ENCODE measurements at places on chromosomes 12 and 14. TPM values are rescaled to one million over a fixed set of nuclear protein-coding genes. Genes with fewer than 3 reads are reported as not detected.
A peak's percentile ranks its signal among the peaks of the same experiment; 100 is the strongest.

DNA sequence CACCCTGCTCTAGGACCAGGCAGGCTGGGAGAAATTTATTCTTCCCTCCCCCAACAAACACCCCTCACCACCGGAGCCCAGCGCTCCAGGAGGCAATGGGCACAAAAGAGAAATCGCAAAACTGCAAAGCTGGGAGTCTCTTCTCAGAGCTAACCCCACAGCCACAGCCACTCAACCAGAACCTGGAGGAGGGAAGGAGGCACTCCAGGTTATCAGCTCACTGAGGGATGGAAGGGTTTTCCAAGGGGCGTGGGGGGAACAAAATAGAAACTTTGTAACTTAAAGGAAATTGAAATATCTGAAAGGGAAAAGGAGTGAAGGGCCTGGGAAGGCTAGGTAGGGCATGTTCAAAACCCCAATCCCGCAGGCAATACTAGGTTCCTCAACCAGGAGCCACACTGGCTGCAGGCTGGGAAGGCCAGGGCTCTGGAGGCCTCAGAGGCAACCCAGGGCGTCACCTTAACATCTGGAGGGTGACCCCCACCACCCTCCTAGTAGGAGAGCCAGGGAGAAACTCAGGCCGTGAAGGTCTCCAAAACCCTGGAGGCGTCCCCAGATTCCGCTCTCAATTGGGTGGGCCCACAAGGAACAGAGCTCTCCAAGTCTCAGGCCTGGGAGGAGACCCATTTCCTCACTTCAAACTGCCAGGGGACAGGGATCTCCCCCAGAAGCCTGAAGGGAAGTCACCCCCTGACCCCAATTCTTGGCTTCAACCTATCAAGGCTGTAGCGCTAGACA lies 3.2 kb downstream of the KDM2B start:
- DNase-seq: no peak

DNA sequence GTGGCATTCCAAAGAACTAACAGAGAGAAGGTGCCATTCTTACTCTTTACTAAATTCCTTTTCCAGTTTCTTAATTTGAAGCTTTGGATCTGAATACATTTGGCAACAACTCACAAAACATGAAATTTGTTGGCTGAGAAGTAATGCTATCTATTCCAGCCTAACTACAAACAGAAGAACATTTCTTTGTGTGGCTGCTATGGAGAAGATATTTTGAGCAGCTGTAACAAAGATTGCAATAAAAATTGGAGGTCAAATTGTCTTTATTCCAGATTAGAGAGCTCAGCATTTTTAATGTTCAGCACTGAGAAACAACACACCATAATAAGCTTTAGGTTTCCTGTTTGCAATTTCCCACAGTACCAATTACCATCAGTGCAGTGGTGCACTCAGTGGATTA lies 835.8 kb upstream of the FLRT2 start:
- DNase-seq: no peak

DNA sequence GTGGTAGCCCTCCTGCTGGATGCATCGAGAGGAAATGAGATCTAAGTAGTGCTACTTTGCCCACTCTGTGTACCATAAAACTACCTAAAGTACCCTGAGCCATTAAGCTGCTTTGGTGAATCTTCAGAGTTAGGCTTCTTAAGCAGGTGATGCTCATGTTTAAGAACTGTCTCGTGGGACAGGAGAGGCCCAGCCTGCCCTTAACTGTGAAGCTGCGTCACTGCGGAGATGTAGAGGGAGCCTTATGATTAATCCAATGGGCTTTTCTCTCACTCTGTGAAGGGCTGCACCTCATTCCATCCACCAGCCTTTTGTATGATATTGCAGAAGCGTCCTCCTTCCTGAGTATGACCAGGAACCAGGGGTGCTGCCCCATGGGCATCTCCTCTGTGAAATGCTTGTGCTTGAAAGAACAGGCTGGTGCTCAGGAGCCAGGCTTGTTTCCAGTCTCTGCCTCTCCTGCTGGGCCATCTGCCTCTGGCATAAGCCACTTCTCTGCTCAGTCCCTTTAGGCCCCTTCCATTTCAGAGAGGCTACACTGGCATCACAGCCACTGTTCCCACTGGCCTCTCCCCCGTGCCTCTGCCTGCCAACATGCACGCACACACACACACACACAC lies 6.8 kb upstream of the CCDC177 start:
- DNase-seq: no peak

GRCh38 chr12:6541371-6542165 lies 7.3 kb downstream of the GAPDH start:
- DNase-seq: no peak

DNA sequence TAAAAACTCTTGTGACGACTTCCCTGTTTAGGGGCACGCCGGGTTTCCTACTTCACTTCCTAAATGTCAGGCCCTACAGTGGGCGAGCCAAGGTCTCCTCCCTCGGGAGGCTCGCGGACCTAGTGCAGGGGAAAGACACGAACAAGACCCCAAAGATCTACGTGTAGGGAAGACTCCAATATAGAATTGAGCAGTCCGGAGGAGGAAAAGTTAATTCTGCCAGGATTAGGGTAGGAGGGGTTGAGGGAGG lies 564 bp downstream of the ATXN3 start:
- peak; percentile 55 for DNase-seq

GRCh38 chr14:89267163-89267562 lies 149.9 kb downstream of the FOXN3 start:
- DNase-seq: no peak

GRCh38 chr12:26520869-26521268 lies 312.1 kb downstream of the ITPR2 start:
- no peak for DNase-seq

DNA sequence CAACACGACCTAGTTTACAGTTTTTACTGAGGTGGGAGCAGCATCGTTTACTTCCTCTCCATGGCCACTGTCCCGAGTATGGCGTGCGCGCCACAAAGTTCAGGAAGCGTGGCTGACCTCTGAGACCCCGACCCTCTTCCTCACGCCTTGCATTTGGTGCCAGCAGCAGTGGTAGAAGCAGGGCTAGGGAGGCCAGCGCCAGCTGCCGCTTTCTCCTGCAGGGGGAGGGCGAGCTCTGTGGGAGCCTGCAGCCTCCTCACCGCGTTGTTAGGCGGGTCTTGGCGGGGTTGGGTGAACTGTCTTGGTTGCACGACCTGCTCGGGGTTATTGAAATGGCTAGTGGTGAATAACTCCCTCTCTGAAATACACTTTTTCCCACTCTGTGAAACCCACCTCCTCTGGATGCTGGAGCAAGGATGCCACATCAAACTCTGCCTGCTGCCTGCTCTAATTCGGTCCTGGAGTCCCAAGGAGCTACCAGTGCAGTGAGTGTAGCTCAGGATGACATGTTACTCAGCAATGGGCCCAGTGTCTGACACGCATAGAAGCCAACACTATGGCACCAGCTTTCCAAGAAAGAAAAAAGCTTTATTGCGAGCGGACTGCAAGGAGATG lies 22.3 kb upstream of the TDRD9 start:
- no peak for DNase-seq

GRCh38 chr12:124953689-124954405 lies 35.1 kb downstream of the DHX37 start:
- no peak for DNase-seq

DNA sequence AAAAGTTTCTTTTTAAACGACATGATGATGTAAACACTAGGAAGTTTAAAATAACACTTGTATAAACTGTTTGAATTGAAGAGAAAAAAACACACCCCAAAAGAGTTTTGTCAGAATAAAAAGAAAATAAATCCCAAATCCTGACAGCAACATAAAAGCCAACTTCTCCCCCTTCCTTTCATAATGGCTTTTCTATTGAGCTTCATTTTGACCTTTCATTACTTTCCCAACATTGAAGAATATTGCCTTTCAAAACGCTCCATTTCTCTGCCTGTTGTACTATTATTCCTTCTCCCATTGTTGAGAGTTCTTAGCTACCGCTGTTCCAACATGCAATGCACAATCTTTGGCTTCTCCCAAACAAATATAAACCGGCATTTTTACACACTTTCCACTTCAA lies 448.5 kb downstream of the BCAT1 start:
- DNase-seq: no peak

DNA sequence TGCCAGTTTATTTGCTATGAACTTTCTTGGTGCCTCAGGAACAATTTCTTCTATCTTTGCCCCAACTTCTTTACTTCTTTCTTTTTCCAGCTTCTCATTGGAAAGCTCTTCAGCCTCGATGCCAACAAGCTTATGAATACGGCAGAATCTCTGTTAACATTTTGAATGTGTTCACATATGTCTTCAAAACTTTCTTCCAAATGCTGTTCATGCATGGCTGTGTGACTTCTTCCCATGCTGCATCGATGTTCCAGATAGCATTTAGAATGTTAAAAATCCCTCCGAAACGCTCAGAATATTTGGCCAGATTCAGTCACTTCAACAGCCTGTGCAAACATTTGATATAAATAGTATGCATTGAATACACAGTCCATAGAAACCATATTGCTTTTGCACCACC lies 247.8 kb upstream of the ARID2 start:
- DNase-seq: no peak

- DNase-seq: no peak
Measured at GRCh38 chr12:77116277-77116676, 50.9 kb upstream of the E2F7 start.

GRCh38 chr14:34398024-34398423 lies 64.0 kb downstream of the SPTSSA start:
- DNase-seq: no peak

DNA sequence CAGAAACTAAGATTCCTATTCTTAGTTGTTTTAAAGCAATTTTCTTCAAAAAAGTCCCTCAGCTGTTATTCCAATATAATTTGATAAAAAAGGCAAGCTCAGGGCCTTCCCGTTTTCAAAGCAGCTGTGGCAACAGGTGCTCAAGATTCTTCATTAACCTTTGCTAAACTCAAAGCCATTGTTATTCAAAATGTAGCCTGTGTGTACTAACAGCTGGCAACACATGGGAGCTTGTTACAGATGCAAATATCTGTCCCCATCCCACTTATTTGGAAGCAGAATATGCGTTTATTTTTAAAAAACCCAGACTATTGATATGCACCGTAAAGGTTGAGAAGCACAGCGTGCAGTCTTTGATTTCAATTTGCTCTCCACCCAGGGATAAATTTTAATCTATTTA lies 210.4 kb upstream of the SYT10 start:
- DNase-seq: no peak

- DNase-seq: no peak
Measured at GRCh38 chr12:122852336-122853275, 17.3 kb downstream of the HIP1R start.

GRCh38 chr12:11695321-11695720 lies 45.8 kb downstream of the ETV6 start:
- no peak for DNase-seq

DNA sequence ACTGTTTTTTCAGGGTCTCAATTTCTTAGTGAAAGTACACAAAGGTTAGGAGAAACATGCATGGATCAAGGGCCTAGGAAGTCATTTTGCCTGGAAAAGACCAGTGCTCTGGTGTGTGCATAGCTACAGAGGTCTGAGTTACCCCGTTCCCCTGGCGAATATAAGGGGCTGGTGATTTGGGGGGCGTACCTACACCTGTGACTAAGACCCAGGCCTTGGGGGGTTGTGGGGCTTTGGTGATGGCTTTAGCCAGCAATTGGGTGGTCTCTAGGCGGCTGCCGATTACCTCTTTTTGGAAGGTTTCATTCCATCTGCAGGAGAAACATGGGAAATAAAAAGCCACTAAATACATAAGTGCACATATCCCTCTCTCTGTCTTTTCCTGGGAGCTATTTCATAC lies 1.1 kb downstream of the SDR39U1 start:
- DNase-seq: no peak

GRCh38 chr14:72499746-72500145 lies 394.2 kb downstream of the DPF3 start:
- no peak for DNase-seq

GRCh38 chr14:51209457-51209856 lies 30.6 kb upstream of the TMX1 start:
- DNase-seq: no peak

GRCh38 chr12:121799156-121799841 lies 4.5 kb upstream of the SETD1B start:
- DNase-seq: peak; percentile 79

DNA sequence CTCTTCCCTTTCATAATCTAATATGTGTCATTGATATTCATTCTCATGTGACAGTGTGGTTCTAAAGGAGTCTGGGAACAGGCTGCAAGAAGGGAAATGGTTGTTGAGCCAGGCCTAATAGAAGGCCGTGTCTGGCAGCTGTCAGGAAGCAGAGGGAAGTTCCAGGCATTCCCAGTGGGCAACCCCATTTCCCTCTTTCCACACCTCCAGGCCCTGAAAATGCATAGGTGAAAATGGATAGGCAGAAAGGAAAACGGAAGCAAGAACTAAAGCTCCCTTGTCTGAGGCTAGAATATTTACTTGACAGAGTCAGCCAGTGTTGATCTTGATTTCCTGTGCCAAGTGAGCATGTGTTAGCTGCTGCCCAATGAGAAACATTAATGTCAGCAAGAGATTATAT lies 97.7 kb downstream of the PPM1A start:
- no peak for DNase-seq

GRCh38 chr12:75820848-75821578 lies 210.6 kb downstream of the PHLDA1 start:
- no peak for DNase-seq

DNA sequence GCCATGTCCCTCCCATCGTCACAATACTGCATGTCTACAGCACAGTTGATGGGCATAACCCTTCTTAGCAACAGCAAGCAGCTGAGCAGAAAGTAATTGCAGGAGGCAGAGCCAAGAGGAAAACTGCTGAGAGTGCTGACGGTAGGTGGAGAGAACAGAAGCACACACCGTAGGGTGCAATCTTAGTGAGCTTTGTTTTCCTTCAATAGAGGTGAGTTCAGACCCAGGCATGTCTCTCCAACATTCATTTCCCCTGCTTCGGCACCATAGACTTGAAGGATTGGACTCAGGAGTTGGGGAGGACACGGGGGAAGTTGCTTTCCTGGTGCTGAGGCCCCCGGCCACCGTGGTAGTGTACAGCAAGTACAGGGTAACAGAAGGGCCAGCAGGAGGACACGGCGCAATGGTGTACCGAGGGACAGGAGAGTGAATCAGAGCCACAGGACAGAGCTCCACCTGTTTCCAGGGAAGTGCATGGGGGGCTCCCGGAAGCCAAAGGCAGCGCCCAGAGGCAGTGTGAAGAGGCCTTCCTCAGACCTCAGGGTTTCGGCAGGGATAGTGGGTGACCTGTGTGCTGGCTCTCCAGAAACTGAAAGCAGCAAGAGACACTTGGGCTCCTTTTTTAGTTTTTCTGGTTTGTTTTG lies 36.3 kb upstream of the SINHCAF start:
- DNase-seq: no peak

The ASCL1 gene
- not detected for total RNA-seq

The STYK1 gene
- total RNA-seq: not detected

The NAA30 gene
- 9.0 TPM for total RNA-seq

The CALCOCO1 gene
- total RNA-seq: 43.8 TPM

The RPL36AL gene
- total RNA-seq: 85.2 TPM

The ADCY6 gene
- total RNA-seq: 21.3 TPM

The AQP6 gene
- 0.28 TPM for total RNA-seq

The NAV3 gene
- 0.48 TPM for total RNA-seq

The ZDHHC22 gene
- not detected for total RNA-seq

All from left lobe of liver (tissue), 2 donors.